ENCODE measurements at places on chromosomes 1 and 21.

- DNase-seq, result no peak
These were observed 3.4 kb downstream of the KCNA3 start for GRCh38 chr1:110671361-110671760.

DNA sequence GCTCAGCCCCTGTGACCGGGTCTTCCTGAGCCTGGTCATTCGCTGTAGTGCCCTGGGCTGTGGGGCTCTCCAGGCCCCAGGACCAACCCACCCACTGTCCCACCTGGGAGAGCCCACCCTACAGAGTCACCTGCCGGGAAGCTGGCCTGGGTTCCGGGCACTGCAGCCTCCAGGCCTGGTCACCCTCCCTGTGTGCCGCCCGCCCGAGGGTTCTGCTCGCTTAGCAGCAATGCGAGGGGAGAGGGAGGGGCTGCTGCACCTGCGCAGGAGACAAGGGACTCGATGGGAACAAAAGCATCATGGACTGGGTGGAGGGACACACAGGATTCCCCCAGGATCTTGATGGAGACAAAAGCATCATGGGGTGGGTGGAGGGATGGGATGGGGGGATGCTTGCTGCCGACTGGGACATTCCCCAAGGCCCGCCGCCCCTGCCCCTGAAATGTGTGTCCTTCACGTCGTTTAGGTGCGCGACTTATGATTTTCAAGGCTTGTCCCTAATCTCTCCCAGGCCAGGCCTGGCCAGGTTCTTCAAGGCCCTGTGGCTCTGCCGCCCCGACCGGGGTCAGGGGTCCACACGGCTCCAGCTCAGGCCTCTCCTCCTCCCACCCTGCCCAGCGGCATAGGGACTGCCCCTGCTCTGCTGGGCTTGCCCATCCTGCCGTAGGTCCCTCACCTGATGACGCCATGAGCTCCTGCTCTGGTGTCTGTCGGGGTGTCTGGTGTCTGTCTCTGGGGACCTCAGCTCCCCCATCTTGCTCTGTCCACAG, 1.7 kb downstream of the KRTAP10-8 start:
- no peak for DNase-seq

DNA sequence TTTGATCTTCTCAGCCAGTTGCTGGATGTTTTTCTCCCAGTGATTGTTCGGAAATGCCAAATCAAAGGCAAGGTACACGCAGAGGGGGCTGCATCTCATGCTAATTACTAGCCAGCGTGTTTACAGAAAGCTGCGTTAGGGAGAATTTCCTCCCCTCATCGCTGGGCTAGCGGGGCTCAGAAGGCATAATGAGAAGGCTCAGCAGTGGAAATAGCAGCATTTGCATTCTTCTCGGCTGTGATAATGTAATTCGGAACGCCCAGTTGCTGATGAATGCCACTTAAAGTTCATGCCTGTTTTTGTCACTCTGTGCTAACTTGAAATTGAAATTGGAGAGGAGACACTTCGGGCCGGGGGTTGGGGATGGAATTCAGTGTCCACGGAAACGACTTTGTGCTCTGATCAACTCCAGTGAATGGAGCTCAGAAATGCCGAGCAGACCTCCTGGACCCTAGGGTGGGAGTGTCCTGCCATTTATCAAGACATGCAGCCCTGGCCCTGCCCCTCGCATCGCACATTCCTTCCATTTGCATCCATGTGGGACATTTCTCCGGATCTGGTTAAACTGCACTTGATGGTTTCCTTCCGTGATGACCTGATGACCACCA, 313.4 kb upstream of the C1orf174 start:
- no peak for DNase-seq

- no peak for DNase-seq
These were observed 99.7 kb downstream of the UBR4 start for GRCh38 chr1:19110257-19110927.

DNA sequence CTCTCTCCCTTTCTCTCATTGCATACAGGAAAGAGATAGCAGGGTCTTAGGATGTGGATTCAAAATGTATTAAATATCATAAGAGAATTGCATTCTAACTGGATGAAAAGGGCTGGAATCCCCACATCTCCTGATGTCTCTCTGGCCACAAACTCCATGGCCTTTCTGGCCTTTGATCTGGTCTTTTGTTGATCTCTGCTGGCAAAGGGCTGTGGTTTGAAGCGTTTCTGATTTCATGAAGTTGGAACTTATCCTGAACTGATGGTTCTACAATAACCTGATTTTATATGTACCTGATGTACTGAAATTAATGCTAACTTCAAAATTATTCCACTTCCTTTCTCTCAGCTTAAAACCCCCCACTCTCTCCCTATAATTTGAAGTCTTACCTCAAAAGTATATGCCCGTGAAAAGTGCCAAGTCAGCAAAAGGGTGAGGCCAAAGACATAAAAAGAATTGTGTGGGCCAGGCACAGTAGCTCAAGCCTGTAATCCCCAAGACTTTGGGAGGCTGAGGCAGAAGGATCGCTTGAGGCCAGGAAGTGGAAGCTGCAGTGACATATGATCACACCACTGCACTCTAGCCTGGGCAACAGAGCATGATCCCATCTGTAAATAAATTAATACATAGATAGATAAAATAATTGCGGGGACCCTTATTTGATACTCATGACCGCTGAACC, 6.4 kb upstream of the KIF14 start:
- no peak for DNase-seq

DNA sequence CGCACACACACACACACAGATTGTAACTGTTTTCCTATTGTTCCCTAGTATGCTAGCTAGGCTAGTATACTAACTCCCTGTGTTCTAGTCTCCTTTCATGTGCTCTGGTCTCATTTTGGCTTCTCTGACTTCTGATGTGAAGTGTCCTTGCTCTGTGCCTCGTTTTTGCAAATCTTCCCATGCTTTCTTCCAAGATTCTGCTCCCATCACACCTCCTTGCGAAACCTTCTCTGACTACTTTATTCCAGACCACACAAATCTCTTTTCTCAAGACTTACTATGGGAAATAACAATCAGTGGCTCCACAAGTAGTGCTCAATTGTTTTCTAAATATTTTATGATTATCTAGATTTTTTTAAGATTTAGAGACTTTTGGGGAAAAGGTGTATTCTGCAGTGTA, 10.3 kb downstream of the PRRX1 start:
- no peak for DNase-seq

- DNase-seq, result peak; percentile 14
These were observed 75.6 kb downstream of the PIGK start for GRCh38 chr1:77143529-77144121.

- DNase-seq, result no peak
These were observed 20.6 kb upstream of the TRAPPC10 start for GRCh38 chr21:43991447-43991991.

DNA sequence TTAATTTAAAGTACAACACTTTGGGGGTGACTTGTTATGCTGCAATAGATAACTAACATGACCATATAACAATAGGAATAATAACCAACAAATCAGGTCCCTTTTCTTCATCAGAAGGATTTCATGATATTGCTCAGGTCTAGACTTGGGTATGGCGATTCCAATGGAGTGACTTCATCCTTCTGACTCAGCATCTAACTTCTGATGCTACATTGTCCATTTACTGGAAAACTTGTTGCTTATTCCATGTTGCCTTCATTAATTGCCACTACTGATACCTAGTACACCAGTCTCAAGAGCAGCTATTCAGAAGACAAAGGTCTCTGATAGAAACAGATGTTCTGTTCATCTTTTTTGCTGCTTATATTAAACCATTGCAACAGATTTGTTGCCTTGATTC, 324.3 kb downstream of the TGFB2 start:
- DNase-seq, result peak; percentile 65

- no peak for DNase-seq
These were observed 93.9 kb downstream of the ADAMTS1 start for GRCh38 chr21:26751305-26751704.

DNA sequence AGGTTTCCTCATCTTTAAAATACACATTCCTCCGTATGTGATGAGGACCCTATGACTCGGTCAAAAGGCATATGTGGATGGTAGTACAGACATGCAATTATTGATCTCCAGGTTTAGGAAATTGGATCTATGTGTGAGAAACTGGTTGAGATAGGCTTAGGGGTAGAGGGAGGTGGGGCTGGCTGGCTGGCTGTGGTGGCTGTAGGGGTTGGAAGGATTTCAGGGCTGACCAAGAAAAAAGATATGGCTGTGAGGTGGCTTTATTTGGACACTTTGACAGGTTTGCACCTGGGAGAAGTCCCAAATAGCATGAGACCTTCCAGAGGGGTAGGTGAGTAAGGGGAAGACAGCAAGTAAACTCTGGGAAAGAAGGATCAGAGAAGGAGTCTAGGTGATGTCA, 39.6 kb upstream of the ADAM30 start:
- no peak for DNase-seq

- DNase-seq, result no peak
These were observed 2.9 kb downstream of the KIF1B start for GRCh38 chr1:10213186-10213705.

DNA sequence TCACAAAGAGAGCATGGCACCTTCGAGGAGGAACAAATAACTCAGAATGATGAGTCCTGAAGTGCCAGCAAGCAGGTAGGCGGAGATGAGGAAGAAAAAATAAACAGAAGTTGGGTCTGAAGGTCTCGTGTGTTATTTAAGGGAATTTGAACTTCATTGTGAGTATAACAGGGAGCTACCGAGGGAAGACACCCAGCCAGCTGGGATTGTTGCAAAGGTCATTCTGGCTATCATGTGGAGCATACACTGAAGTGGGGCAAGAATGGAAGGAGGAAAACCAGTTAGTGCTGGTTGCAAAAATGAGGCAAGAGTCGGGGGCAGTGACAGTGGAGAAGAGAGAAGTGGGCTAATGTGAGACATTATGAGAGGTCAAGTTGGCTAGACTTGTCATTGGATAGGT, 53.6 kb upstream of the RAP1A start:
- no peak for DNase-seq

GRCh38 chr1:150612014-150612345, 17.4 kb downstream of the ENSA start:
- DNase-seq, result no peak

DNA sequence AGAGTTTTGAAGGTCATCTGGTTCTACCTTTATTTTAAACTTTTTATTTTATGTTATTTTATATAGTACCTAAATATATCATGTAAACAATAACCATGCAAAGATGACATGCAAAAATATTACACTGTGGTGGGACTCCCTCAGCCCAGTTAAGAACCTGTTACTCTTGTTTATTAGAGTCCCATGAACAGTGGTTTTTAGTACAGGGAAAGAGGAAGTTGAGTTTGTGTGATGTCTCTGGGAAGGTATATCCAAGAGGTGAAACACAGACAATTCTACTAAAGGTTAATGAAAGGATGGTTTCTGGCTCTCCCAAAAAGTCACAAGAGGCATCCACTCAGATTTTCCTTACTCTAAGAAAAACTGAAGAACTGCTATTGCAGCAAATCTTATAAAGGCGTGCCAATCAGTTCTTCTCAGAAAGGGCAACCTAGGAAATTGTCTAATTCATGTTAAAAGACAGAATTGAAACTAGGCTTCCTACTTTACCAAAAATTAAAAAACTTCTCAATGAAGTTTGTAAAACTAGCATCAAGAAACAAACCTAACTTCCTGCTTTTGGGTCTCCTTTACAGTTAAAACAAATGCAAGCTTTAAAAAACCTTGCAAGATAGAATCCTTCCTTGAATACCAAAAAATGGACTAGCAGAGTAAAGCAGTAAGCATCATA, 19.9 kb downstream of the GFI1 start:
- DNase-seq, result no peak

- no peak for DNase-seq
These were observed 85.6 kb downstream of the PAX7 start for GRCh38 chr1:18716112-18716784.

DNA sequence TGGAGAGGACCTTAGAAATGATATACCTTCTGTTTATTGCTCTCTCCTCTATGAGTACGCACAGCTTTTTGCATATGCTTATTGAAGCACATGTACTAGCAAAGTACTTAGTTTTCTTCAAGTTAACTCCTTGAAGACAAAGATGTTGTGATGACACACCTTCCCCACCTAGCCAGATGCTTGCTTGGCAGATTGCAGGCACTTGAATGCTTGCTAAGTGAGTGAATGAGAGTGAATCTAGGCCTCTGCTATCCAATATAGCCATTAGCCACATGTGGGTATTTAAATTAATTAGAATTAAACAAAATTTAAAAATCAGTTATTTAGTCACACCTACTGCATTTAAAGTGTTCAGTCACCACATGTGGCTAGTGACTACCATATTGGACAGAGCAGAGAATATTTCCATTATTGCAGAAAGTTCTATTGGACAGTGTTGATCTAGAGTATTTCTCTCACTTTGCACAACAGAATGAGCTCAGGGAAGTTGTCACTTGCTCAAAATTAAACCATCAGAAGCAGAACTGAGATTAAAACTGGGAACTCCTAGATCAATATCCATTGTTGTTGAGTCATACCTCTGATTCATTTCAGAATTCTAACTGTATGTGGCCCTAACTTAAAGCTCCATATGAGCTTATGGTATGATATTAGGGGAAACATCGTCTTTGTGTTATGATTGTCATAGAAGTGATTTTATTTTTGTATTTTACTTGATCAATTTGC, 8.6 kb upstream of the EEIG2 start:
- no peak for DNase-seq

DNA sequence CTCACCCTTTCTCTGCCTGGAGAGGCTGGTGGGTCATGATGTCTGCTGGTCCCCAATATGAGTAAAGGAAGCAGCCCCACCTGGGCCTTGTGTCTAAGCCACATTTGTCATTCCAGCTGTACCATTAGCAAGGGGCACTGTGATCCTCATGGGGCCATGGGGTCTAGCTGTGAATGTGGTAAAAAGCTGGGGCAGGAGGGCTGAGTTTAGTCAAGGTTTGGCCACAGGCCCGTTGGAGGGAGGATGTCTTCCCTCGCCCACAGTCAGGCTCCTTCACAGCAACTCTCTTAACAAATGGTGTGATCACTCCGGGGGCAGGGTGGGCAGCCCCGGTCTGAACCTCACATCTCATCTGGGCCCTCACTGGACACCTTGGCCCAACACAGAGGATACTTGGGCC, 115.4 kb downstream of the DMRTB1 start:
- DNase-seq, result no peak

- no peak for DNase-seq
These were observed 11.2 kb upstream of the FMOD start for GRCh38 chr1:203361945-203362719.

- DNase-seq, result no peak
These were observed 451.7 kb downstream of the MATN1 start for GRCh38 chr1:30271401-30272276.

- DNase-seq, result no peak
These were observed 254.4 kb downstream of the FOXD2 start for GRCh38 chr1:47692196-47692595.

- peak; percentile 87 for DNase-seq
These were observed 18.1 kb upstream of the SLC44A3 start for GRCh38 chr1:94801919-94802546.

Measured in astrocyte of the spinal cord (primary cell).